ENCODE measurements at places on chromosomes 6 and 20.

DNA sequence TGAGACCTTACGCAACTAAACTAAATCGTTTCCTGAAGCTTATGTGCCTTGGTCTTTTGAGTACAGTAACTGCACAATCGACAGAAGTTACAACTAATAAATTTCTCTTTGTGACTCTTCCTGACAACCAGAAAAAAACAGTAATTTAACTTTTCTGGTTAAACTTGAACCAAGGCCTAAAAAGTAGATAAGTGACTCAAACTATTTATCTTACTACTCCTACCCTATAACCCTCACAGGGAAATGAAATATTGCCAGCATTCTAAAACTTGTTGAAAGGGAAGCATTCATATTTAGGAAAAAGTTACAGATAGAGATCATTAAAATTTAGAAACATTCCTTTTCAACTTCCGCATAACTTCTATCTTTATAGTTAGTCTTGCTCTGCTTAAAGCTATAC is 1034.4 kb downstream of the EYS start:
- no peak for DNase-seq

- no peak for DNase-seq
Observed at GRCh38 chr6:102680413-102680812, 1286.9 kb downstream of the GRIK2 start.

DNA sequence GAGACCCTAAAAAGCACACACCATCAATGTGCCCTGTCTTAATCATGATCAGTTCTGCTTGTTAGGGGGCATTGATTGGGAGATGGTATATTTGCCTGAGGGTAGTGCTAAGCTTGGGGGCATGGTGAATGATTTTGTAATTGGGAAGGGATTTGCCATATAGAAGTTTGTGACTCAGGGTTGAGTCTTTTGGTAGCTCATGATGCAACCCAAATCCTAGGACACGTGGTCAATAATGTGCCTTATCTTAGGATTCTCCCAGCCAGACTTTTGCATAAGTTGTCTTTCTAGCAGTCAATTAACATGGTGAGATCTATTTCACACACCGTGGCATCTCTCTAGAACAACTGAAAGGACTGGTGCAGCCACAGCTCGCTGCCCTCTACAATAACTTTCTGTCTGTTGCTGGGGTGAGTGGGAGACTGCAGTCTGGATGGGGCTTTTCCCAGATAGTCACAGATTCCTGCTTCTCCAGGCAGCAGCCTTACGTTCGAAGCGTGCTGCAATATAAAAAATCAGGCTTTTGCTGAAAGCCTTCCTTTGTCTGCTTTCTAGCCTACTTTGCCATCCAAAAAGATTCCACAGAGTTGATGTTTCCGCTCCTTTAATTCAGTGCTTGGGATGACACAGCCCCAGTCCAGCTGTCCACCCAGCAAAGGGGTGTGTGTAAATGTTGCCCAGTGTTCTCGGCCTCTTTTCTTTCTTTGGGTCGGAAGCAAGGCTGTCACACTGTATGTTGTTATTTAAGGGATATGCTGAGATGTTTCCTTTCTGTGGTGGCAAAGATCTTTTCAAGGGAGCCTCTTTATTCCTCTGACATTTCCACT is 58.9 kb downstream of the ID4 start:
- DNase-seq = no peak

- no peak for DNase-seq
Observed at GRCh38 chr20:58076405-58076804, 152.0 kb downstream of the ANKRD60 start.

DNA sequence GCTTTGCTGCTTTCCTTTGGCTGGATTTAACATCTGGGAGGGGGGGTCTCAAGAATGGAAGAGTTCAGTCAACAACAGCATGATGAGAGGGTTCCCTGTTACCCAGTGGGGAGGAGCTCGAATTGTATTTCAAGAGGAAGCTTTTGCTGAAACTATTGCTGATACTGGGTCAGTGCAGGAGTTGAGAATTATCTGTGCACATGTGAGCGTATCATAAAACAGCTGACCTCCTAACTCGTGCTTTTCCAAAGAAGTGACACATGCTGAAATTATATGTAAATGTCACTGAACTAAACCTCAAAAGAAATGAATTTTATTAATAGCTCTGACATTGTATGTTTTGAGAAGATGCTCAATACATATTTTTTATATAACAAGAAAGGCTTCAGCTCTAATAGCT is 96.3 kb downstream of the PHF3 start:
- no peak for DNase-seq

DNA sequence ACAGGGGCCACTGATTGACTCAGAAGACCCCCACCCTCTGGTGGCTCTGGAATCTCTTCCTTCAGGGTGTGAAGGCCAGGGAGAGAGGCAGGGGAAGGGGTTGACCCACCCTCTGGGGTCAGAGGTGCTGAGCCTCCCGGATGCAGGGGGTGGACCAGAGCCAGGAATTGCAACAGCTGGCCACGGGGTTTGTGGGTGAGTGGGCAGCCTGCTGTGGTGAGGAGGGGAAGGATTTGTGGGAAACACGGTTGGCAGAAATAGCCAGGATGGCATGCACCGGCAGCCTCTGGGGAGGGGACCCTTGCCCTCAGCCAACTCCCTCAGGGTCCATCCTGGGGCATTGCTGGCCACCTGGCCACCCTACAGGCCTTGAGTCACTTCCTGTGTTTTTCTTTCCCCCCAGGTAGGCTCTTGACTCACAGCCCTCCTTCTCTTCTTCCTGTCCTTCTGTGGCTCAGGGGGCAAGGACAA is 92.8 kb downstream of the MRPL14 start:
- DNase-seq = no peak

- no peak for DNase-seq
Observed at GRCh38 chr6:41071501-41071922, 644 bp downstream of the OARD1 start.

GRCh38 chr20:61937963-61938838 is 127.5 kb downstream of the TAF4 start:
- no peak for DNase-seq

DNA sequence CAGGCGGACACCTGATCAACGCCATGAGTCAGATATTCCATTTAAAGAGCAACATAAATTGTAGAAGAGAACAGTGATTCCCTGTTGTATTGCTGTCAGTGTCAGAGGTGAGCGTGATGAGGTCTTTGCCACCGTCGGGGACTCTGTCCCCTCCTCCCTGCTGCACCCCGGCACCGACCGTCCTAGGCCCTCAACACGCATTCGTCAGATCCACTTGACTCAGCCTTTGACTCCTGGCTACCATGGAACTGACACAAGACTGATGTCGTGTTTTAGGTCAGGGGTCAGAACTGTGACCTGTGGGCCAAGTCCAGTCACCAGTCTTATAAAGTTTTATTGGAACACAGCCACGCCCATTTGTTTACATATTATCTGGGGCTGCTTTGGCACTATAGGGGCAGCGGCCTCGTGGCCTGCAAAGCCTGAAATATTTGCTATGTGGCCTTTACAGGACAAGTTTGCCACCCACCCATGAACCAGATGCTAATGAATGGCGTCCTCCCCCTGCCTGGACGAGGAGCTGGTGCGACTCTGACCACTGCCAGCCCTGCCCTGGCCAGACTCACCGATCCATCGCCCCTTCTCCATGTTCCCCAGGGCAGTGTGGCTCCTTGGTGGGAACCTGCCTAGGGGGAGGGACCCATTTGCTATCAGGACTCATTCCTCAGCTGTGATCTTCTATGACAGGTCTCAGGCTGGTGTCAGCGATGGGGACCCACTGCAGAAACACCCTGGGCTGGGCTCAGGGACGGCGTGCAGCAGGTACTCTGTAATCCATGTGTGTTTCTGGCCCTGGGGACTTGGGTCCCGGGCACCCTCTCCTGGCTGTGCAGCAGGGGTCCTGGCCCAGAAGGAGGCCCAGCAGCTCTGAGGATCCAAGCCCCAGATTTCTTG is 37.5 kb upstream of the PHACTR3 start:
- no peak for DNase-seq

DNA sequence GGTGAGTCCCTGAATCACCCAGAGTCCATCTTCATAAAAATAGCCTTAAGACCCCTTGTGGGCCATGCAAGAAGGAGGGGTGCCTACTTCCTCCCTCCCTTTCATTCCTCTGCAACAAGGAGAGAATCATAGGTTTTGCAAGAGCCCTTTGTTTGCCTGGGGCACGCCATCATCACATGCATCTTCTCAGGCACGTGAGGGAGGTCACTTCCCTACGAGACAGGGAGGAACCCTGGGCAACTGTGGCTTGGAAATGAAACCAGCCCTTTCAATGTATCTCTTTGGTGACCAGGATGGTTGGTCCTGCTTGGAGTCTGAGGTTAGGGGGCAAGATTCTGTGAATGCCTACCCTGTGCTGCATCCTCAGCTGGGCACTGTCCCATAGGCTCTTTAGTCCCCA is 194.8 kb downstream of the MAFB start:
- no peak for DNase-seq

GRCh38 chr20:43983359-43983758 is 68.7 kb downstream of the TOX2 start:
- DNase-seq = no peak

DNA sequence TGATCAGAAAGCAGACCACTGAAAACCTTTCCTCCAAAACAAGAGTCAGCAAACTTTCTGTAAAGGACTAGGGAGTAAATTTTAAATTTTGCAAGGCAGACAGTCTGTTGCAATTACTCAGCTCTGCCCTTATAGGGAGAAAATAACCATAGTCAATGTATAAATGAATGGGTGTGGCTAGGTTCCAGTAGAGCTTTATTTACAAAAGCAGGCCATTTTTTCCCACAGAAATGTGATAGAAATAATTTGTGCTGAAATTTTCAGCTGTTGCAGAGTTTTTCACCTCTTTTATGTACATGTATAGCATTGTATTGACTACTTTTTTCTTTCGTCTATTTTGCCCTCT is 7.7 kb downstream of the AMD1 start:
- DNase-seq = no peak

- no peak for DNase-seq
Observed at GRCh38 chr20:58408603-58409246, 19.7 kb downstream of the VAPB start.

- no peak for DNase-seq
Observed at GRCh38 chr6:142694054-142694453, 250.9 kb downstream of the HIVEP2 start.

GRCh38 chr6:52210227-52210626 is 24.1 kb downstream of the IL17A start:
- no peak for DNase-seq

GRCh38 chr20:44336086-44336485 is 757 bp upstream of the R3HDML start:
- no peak for DNase-seq

DNA sequence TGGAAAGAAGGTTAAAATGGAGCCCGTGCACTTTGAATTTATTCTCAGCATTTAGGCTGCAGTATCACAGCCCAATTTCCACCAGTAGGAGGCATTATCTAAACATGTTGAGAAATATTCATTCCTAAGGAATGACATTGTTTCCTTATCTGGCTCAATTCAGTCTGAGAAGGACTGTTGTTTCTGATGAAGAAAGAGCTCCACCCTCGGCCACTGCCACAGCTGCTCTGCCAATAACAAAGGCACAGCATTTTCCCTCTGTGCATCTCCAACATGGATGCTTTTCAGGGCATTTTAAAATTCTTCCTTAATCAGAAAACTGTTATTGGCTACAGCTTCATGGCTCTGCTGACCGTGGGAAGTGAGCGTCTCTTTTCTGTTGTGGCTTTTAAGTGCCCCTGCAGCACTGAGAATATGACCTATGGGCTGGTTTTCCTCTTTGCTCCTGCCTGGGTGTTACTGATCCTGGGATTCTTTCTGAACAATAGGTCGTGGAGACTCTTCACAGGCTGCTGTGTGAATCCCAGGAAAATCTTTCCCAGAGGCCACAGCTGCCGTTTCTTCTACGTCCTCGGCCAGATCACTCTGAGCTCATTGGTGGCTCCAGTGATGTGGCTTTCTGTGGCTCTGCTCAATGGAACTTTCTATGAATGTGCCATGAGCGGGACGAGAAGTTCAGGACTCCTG is at the start of gene CALHM5:
TSS of gene CALHM5 (plus strand) at position 216 of the 687 bp plus-strand sequence. CDS start at position 274, 58 bp downstream.
- DNase-seq = no peak

GRCh38 chr20:63081351-63081750 is 74.6 kb upstream of the BHLHE23 start:
- no peak for DNase-seq

GRCh38 chr6:96116674-96117073 is 100.9 kb downstream of the FUT9 start:
- no peak for DNase-seq

GRCh38 chr6:106939848-106940247 is 34.7 kb downstream of the CD24 start:
- DNase-seq = no peak

GRCh38 chr6:161169035-161169434 is 104.8 kb downstream of the AGPAT4 start:
- no peak for DNase-seq

GRCh38 chr6:54800050-54800600 is 46.4 kb upstream of the FAM83B start:
- no peak for DNase-seq

DNA sequence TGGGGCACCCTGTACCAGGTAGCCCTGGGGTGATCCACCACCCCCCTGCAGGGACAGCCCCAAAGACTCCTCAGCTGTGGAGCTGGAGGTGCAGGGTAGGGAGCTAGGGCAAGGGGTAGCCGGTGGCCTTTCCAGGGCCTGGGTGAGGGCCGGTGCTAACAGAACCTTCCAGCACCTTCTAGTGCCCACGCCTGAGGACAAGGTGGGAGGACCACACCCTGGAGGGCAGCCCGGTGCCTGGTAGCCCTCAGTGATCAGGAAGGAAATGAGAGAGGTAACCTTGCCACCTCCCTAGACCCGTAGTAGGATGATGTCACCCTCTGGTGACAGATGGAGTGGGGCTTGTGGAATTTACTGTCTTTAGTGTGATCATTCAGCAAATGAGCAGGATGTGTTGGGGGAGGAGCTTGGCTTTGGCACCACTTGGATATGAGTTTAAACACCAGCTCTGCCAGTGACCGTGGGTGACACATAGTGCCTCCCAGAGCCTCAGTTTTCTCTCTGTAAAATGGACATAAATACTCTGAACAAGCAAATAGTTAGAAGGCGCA is 187.7 kb downstream of the NFATC2 start:
- DNase-seq = no peak

GRCh38 chr6:143839196-143839595 is 3.9 kb upstream of the LTV1 start:
- no peak for DNase-seq
